ENCODE measurements at places on chromosomes 4 and X. TPM values are rescaled to one million over a fixed set of nuclear protein-coding genes. Genes with fewer than 3 reads are reported as not detected.

MUC7 gene
- not detected for total RNA-seq

FAM90A26 gene
- not detected for total RNA-seq

USP53 gene
- 26.6 TPM for total RNA-seq

ATP8A1 gene
- total RNA-seq, result 1.4 TPM

PPEF2 gene
- not detected for total RNA-seq

ARSJ gene
- 29.0 TPM for total RNA-seq

TLR3 gene
- 0.38 TPM for total RNA-seq

ATP2B3 gene
- total RNA-seq, result not detected

AKAP17A gene
- 22.6 TPM for total RNA-seq

POU4F2 gene
- not detected for total RNA-seq

UGT2B11 gene
- total RNA-seq, result not detected
